ENCODE measurements at places on chromosomes 16 and 17.

GRCh38 chr16:67241008-67241900, 6.0 kb downstream of the FHOD1 start:
- DNase-seq, result no peak

DNA sequence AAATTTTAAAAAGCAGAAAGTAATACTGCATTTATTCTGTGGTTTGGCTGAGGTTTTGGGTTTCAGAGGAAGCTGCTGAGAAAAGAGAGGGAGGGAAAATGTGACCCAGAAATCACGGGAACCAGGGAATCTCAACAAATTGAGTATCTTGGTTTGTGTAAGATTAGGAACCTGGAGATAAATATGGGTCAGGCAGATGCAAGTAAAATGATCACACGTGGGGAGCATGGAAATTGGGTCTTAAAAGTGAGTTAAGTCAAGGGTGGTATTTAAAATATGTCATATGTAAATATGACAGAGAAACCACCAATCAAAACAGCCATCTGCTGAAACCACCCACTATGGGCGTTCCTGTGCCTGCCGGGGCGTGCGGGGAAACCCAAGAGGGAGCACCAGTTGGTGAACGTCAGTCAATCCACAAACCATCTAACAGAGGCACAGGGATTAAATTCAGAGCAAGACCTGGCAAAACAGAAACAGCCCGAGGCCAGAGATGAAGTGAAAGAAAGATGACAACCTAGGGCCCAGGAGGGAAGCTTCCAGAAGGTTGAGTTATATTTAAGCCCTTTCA, 33.4 kb downstream of the CDH13 start:
- no peak for DNase-seq

- no peak for DNase-seq
Observed at GRCh38 chr17:2061441-2061958, 6.6 kb downstream of the HIC1 start.

DNA sequence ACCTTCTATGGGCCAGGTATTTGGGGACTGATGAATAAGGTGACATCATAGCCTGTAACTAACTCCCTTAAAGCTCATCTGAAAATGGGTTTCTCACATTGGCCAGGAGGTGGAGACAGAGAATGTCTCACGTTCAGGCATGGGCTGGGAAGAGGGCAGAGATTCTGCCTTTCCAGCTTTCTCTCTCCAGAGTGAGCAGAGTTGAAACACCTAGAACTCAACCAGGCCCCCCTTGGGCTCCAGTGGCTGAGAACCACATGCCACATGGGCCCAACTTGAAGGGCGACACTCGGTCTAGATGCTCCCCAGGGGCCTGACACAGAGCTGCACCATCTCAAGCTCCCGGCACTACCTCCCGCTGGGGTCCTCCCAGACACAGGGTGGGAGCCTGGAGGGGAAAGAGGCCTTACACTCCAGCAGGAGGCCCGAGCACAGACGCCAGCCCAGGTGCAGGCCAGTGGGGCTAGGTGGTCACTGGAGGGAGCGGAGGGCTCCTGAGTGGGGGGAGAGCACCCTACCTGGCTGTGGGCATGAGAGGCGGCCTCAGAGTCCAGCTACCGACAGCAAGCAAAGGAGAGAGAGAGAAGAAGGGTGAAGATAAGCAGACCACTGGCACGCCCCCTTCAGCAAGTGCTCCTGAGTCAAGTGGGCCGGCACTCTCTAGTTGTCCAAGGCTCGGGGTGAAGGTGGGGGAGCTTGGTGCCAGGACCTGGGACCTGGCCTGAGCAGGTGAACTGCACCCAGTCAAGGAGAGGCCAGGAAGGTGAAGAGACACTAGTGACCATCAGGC, 55.9 kb downstream of the MYO18A start:
- DNase-seq, result peak; percentile 13

- DNase-seq, result no peak
Observed at GRCh38 chr16:3195975-3196374, 8.0 kb downstream of the OR1F1 start.
